ENCODE measurements at places on chromosomes 13 and 19.

DNA sequence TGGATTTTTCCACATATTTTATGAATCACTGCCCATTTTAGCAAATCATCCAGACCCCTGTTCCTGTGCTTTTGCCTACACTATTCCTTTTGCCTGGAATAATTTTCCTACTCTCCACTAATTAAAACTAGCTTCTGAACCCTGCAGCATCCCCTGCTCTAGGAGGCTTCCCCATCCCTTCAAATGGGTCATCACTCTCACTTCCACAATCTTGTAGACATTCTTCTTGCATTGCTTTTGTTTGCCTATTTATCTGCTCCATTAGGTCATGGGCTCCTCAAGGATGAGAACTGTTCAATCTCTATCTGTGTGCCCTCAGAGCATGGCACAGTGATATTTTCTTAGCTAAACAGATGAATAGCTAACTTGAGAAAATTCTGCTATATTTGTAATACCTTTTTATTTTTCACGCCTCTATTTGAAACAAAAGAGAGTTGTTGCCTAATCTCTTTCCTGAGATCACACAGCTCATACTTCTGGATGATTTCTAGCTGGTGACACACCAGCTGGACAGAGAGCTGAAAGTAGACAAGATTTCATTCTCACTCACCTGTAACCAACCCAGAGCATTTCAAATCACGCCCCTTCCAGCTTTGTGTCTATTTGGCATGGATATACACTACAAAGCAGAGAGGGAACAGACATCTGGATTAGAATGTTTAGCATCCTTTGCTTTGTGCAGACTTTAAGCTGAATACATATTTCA is 466.0 kb downstream of the FOXO1 start:
- no peak for DNase-seq

- DNase-seq: no peak
These were observed 58.7 kb upstream of the ALOX5AP start for GRCh38 chr13:30676672-30677071.

- DNase-seq: no peak
These were observed 15.1 kb downstream of the NALCN start for GRCh38 chr13:101401196-101401595.

GRCh38 chr13:36275190-36276002 is 22.2 kb downstream of the CCDC169 start:
- DNase-seq: no peak

- no peak for DNase-seq
These were observed 81.2 kb upstream of the STK24 start for GRCh38 chr13:98658131-98658530.

- DNase-seq: no peak
These were observed 9.3 kb downstream of the POU2F2 start for GRCh38 chr19:42122691-42123607.

GRCh38 chr13:98310485-98311199 is 133.6 kb upstream of the RNF113B start:
- DNase-seq: no peak

- DNase-seq: no peak
These were observed 4.7 kb downstream of the LRFN1 start for GRCh38 chr19:39315933-39316332.

DNA sequence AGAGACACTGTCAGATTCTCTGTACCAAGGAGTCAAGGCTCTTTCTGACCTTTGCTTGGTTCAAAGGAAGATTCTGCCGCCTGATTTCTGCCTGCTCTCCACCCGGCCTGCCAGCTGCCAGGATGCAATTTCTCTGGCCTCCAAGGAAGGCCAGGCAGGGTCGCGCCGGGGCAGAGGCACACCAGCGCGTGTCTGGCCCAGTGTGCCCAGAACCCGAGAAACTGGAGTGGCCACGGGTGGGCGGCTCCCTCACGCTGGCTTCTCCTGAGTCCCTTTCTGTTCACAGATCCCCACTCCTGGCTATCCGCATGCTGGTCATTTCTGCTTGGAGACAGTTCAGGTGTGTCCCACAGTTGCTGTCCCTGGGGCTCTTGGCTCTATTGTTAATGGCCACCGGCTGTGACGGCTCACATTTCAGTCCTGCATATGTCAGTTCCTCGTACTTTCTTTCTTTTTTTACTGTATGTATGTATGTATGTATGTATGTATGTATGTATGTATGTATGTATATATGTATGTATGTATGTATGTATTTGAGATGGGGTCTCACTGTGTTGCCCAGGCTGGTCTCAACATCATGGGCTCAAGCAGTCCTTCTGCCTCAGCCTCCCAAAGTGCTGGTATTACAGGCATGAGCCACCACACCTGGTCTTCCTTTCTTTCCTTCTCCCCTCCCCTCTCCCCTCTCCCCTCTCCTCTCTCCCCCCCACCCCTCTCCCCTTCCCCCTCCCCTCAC is 16.9 kb downstream of the TMPRSS9 start:
- no peak for DNase-seq

DNA sequence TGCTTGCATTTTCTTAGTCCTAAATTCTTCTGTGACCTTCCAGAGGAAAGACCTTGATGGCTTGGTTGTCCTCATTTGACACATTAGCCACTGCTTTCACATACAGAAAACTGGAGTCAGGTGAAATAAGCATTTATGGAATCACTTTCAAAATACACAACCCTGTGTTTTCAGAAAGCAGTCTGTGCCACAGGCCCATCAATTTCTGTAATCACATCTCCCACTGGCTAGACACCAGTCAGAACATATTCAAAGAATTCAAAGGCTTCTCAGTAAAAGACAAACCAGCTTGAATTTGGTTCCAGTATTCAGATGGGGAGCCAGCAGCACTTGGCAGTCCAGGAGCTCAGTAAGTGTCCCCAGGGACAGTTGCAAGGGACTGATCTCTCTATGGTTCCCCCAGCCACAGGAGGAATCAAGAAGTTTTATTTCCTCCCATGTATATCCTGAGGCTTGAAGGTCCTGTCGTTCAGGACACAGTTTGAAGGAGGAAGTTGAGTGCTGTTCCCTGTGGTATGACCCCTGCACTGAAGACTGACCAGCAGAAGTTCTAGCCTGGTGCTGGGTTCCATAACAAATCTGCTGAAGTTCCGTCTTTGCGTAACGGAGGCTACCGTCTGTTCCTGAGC is 214.3 kb downstream of the FOXO1 start:
- no peak for DNase-seq

- DNase-seq: no peak
These were observed 3.0 kb downstream of the PRKD2 start for GRCh38 chr19:46713781-46714443.

GRCh38 chr13:30679483-30680330 is 55.6 kb upstream of the ALOX5AP start:
- no peak for DNase-seq

DNA sequence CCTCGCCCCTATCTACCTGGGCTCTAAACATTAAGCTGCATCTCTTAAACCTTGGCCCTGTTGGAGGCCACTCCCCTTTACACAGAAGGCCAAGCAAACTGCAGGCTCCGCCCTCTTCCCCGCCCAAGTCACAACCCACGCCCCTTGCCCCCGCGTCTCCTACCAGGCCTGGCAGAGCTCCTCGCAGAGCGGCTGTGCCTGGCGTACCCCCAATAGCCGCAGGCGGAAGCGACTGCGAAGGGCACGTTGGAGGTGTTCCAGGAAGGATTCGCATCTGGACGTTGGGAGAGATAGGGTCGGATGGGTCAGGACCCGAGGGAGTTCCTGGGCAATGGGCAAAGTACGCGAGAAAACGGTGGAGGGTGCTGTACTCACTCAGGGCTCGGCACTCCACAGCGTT is 5.9 kb downstream of the RTBDN start:
- no peak for DNase-seq

DNA sequence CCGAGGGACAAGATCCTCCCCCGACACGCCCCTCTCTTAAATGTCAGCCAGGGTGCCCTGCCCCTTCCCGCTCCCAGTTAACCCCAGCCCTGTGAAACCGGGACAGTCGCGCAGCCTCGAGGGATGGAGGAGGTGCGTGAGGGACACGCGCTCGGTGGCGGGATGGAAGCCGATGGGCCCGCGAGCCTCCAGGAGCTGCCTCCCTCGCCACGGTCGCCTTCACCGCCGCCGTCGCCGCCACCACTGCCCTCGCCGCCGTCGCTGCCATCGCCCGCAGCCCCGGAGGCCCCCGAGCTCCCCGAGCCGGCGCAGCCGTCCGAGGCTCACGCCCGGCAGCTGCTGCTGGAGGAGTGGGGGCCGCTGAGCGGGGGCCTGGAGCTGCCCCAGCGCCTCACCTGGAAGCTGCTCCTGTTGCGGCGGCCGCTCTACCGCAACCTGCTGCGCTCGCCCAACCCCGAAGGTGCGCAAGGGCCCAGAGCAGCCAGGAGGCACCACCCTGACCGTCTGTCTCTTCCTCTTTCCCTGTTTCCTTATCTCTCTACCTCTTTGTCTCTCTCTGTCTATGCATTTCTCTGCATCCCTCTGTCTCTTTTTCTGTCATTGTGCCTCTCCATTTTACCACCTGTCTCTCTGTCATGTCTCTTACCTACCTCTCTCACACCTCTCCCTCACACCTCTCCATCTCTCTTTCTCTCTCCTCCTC is at the start of gene NCCRP1:
Gene NCCRP1 (plus strand): TSS at position 105 of the 703 bp plus-strand sequence. CDS start 19 bp downstream, at position 124.
- DNase-seq: no peak

DNA sequence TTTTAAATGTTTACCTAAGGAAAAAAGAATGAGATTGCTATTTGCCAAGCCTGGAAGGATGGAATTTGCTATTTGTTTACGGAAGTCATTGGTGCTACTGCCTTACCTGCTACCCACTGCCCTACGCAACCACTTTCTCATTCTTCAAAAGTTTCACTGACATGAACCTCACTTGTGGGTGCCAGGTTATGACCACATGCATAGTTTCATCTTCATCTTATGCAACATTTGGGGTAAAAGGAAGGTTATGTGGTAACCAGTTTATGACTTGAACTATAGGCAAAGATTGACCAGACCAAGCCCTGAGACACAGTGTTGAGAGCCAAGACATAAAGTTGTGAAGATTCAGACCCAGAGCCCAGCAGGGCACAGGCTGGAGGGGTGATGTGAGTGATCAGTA is 142.5 kb downstream of the LACC1 start:
- DNase-seq: no peak

DNA sequence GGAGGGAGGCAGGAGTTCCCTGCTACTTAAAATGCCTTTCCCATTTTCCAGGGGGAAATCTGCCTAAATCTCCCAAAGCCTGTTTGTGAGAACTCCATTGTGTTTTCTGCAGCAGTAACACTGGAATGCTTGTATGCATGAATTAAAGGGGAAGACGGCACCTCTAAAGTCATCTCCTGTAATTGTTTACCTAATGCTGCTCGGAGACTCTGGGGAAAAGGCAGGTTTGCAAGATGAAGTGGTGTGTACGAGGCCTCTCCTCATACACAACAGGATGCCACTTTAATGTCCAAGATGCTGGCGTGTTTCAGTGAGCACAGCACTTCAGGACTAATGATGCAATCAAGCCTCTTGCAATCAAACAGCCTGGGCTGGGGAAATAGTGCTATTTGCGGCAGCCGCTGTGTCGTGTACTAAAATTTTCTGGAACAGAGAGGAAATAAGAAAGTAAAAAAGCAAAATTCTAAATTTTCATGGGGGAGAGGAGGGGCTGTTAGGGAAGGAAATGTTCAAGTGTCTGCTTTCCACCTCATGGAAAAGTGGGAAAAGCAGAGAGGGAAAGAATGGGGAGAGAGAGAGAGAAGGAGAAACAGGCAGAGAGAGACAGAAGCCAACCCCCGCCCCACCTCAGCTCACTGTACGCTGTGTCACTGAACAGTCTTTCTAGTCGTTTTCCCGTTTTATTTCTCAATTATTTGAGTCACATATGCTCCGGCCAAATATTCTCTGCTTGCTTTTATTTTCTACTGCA is 32.9 kb downstream of the TSHZ3 start:
- no peak for DNase-seq

DNA sequence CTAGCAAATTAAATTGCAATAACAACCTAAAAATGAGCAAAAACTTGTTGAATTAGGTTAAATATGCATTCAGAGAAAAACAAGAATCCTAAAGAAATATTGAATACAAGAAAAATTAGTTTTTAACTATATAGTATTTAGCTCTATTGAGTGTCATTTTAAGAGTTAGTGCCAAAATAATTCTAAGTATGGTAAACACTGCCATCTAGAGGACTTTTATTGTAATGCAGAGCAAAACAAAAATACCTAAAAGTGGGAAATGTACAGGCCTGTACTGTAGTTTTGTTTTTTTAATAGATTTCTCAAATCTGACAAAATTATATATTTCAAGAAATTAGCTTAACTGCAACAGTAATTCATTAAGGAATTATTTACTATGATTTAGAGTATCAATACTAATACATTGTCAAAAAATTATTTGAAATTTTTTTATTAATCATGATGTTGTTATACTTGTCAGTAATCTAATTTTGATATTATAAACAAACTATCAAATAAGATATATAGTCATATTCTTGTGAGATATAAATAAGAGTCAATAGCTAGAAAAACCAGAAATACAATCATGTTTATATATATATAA is 8.2 kb upstream of the PCDH9 start:
- no peak for DNase-seq

DNA sequence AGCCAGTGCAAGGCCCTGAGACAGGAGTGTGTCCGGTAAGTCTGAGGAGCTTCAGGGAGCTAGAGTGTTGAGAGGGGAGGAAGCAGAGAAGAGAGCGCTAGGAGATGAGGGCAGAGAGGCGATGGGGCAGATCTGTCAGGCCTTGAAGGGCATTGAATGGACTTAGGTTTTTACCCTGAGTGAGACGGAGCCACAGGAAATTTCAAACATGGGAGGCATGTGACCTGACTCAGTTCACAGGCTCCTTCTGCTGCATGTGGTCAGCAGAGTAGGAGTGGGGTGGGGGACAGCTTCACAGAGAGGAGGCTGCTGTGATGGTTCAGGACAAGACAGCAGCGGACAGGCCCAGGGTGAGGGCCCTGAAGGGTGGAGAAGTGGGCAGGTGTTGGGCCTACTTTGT is 2.5 kb upstream of the FAM98C start:
- DNase-seq: no peak

DNA sequence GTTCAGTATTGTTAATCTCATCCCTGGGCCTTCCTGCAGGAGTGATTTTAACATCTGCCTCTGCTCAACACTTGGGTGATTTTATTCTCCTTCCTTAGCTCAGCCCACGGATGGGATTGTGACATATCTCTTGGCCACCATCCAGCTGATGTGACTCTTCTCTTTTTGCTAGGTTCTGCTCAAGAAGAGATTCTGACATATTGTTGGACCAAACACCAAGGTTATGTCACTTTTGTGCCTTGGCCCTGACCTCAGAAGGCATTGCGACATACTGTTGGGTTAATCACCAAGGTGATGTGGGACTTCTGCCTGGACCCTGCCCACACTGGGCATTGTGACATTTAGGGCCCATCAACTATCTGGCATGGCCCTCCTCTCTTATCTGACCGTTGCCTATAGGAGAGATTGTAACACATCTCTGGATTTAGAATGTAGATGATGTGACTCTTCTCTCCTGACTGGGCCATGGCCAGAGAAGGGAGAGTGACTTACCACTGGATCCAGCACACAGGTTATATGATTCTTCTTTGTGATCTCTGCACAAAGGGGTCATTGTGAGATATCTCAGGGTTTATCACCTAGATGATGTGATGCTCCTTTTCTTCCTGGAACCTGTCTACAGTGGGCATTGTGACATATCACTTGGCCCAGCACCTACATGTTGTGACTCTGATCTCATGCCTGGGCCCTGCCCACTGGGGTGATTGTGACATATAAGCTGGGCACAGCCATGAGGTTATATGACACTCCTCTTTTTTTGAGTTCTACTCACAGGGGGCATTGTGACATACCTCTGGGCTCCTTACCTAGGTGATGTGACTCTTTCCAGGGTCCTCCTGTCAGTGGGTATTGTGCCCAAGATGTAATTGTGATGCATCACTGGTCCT is 88.8 kb downstream of the ZNF429 start:
- DNase-seq: no peak

Measured in SK-N-MC (cell line).